Stomach (tissue), 19 donors: ENCODE measurements at places on chromosomes 4 and X.

- H3K4me1 ChIP-seq = no peaks in the 10 kb centered on the region
- H3K36me3 ChIP-seq = no peaks in the 10 kb centered on the region
- no peak for DNase-seq
- H3K27ac ChIP-seq = no peak overlapping the region
- no peak overlapping the region for H3K4me3 ChIP-seq
These were observed 715.8 kb downstream of the CCSER1 start for GRCh38 chr4:90842960-90843359.

DNA sequence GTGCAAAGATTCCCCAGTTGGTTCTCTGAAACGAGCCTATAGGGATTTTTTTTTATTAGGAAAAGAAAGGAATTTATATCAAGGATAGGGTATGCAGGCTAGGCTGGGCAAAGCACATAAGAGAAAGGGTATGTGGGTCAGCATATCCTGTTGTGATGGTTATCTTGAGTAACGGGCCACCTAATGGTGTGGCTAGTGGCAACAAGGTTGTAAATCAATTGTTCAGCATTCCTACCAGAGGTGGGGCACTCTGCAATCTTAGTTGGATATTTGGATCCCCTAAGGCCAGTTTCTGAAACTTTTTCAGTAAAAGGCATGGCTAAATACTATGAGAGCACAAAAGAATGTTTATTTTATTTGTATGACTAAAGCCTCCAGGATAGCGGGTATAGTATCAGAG, 42.7 kb downstream of the DCAF12L1 start:
- H3K27ac ChIP-seq = no peak overlapping the region
- no peak for DNase-seq
- H3K27me3 ChIP-seq = no peaks in the 10 kb centered on the region
- no peak overlapping the region for H3K4me3 ChIP-seq

DNA sequence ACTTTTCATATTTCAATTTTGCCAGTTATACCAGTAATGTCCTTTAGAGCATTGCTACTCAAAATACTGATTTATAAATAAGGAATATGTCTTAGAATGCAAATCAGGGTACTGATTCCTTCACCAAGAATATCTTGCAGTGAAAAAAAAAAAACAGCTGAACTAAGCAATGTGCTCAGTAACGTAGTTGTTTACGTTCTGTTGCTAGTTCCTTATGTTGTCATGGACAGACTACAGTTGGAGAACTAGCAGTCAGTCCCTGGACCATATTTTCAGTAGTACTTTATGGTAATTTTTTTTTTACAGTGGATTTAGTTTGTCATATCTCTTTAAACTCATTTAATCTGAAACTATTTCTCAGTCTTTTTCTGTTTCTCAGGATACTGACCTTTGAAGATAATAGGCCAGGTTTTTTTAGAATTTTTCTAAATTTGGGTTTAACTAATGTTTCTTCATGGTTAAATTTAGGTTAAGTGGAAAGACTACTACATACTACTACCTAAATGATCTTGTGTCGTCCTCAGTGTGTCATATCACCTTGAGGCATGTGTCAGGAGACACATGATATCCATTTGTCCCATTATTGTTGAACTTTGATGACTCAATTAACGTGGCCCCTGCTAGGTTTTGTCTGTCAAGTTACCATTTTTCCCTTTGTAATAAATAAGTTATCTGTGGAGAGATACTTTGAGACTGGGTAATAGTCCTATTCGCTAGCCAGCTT, 21.0 kb downstream of the SMARCAD1 start:
- H3K4me3 ChIP-seq = no peak overlapping the region
- DNase-seq = no peak
- H3K27ac ChIP-seq = no peak overlapping the region
- H3K27me3 ChIP-seq = no peaks in the 10 kb centered on the region
- H3K4me1 ChIP-seq = no peaks in the 10 kb centered on the region

DNA sequence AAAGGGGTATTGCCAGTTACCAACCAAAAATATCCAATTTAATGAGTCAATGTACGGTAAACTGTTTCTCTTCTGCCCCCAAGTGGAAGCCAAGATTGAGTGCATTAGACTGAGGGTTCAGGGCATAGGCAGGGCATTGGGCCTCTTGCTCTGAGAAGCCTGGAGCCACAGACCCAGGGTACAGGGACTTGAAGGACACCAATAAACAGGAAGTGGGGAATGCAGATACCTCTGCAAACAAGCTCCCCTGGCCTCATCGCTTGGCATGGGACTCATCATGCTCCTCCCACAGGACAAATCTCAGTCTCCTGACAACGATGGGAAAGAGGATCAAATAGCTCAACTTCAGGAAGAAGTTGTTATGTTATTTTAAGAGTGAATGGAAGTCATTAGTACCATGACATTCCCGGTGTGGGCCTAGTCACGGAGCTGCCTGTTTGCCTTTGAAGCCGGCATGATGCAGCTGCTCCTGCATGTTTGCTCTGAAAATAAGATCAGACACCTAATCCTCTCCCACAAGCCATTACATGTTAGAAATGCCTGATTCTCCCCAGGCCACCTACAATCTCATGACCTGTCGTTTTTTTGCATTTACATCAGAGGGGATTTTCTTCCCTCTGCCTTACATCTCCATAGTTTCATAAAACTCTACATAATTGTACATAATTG, 224.2 kb downstream of the RCHY1 start:
- peak; percentile 26 for DNase-seq
- no peaks in the 10 kb centered on the region for H3K36me3 ChIP-seq
- H3K27ac ChIP-seq = no peak overlapping the region
- H3K4me1 ChIP-seq = no peaks in the 10 kb centered on the region
